ENCODE measurements at places on chromosomes 12 and 14.

DNA sequence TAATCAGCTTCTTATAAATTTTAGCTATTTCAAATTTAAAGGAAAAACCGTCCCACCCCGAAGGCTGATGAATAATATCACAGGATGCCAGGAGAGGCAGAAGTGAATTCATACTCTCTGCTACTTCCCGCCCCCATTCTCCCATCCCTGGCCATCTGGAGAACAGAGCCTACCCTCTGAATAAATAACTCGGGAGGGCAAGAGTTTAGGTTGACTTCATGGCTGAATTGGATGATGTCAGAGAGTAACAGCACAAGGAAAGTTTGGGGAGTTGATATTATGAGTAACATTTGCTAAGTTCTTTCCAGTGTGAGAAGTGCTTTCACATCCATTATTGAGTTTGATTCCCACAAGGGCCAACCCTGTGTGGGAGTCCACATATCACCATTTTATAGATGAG lies 241.6 kb downstream of the EGLN3 start:
- no peak for DNase-seq

- no peak for DNase-seq
Observed at GRCh38 chr12:107624493-107624892, 61.1 kb upstream of the PWP1 start.

DNA sequence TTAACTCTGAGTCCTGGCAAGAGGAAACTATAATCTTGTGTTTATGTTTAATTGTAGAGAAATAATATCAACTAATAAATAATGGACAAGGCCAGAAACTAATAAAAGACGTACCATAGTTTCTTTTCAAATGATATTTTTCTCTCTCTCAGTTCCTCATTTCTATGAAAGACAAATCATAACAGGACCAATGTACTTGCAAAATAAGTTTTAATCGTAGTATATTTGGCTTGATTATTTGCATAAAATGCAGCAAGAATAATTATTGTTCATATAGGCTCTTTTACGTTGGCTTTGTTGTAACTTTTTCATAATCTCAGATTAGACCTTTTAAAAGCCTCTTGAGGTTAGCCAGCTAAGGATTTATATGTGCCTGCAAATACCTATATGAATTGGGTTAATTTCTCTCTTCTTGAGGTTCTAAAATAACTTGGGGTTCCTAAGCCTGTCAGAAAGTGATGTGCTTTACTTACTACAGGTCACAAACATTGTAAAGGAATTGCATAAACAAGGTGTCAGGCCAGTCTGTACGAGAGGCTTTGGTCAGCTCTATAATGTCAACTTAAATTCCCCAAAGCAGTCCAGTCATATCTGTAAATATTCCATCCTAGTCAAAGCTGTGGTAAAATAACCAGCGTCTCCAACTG lies 152.8 kb upstream of the PTPRQ start:
- no peak for DNase-seq

DNA sequence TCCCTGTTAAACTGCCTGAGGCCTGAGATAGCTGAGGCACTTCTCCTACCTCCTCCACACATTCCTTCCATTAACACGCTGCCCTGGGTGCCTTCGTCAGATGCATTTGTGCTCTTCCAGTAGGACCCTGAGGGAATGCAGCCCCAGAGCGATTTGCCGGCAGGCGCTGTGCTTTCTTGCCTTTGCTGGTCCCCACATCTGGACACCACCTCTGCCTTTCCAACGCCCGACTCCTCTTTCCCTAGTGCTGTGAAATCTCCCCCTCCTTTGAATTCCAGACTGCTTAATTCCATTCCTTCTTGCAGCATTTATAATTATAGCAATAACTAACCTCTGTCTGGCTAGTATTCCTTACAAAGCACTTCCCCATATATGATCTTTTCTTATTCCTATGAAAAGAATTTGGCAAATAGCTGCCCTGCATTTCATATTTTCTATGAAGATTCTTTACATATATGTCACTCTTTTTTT lies 88.4 kb downstream of the C12orf75 start:
- no peak for DNase-seq

GRCh38 chr12:132140501-132140900 lies 3.6 kb downstream of the DDX51 start:
- no peak for DNase-seq

DNA sequence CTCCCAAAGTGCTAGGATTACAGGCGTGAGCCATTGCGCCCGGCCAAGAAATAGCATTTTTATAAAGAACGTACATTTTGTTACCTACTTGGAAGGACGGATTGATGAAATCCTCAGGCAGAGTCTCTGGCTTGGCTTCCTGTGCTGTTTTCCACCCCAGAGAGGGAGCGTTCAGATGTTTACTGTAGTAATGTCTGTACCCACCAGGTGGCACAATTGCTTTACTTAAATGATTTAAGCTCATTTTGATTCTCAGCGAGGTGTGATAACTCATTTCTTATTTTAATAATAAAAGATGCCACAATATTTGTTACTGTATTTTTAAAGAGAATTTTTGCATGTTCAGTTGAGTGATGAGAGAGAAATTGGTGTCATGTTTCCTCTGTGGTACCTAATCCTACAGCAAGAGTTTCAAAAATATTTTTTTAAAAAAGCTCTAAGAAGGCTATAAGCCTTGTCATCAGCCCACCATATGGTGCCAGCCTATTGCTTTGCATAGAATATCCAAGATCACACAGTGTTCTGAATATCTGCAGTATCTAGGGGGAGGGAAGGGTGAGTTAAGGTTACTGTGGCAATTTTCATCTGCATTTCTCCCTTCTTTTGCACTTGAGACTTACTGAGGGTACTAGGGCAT lies 82.6 kb upstream of the TRAF3 start:
- DNase-seq = peak; percentile 54

DNA sequence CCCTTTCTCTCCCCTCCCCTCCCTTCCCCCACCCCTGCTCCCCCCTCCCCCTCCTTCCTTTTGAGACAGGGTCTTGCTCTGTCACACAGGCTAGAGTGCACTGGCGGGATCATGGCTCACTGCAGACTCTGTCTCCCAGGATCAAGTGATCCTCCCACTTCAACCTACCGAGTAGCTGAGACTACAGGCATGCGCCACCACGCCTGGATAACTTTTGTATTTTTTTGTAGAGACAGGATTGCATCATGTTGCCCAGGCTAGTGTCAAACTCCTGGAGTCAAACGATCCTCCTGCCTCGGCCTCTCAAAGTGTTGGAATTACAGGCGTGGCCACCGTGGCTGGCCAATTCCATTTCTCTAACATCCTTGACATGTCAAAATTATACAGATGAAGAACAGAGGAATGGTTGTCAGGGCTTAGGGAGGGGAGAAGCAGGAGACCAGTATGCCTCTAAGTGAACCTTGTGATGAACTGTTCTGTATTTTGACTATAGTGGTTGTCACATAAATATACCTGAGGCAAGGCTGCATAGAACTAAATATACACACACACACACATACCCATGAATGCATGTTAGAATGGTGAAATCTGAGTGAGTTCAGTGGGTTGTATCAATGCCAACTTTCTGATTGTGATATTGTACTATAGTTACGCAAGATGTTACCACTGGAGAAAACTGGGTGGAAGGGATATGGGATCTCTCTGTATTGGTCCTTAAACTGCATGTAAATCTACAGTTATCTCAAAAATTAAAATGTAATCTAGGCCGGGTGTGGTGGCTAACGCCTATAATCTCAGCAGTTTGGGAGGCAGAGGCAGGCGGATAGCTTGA lies 3.6 kb upstream of the CFAP73 start:
- DNase-seq = no peak

GRCh38 chr14:104342435-104343293 lies 204.3 kb downstream of the KIF26A start:
- DNase-seq = no peak

DNA sequence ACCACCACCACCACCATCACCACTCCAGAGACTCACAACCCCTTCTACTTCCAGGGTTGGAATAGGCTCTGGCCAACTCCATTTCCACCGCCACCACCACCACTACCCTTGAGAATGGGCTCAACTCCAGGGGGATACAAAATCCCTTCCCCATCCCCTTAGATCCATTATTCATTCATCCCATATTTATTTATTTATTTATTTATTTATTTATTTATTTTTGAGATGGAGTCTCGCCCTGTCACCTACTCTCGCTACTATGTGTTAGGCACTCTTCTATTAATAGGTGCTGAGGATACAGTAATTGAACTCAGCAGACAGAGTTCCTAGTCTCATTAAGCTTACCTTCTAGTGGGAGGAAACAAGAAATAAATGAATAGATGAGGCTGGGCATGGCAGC lies 4.8 kb upstream of the ADCY6 start:
- DNase-seq = no peak
